ENCODE measurements at places on chromosomes 2 and 18.
A peak's percentile ranks its signal among the peaks of the same experiment; 100 is the strongest.

DNA sequence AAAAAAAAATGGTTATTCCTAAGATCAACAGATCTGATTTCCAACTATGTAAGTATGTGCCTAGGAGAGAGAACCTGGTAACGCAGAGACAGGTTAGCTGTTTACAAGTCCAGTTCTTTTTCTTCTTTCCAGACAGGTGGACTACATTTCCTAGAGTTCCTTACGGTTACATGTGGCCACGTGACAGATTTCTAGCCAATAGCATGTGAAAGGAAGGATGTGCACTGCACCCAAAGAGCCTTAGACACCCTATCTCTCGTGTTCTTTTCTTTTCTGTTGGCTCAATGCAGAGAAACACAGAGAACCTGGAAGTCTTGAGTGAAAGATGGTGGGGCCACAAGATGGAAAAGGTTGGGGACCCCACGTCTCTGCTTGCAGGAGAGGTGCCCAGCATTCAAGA lies 375.9 kb downstream of the TNS1 start:
- DNase-seq: no peak

DNA sequence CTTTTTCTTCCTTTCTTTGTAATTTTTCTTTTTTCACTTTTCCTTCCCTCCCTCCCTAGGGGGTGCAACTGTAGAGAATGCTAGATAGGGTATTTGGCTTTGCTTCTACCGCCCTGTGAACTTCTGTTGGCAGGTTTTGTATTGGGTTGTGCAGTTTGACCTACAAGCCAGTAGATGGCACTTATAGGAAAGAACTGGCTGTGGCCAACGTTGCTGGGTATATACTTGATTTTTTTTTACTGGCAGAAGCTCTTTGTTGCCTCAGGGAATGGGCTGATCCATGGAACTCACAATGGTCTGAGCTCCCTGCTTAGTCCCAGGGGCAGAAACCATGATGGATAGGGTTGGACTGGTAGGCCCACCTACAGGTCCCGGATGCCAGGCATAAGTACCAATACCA lies 1019.5 kb upstream of the LRRTM1 start:
- peak; percentile 50 for DNase-seq

GRCh38 chr2:149991576-149991975 lies 404.0 kb upstream of the MMADHC start:
- no peak for DNase-seq

- no peak for DNase-seq
Observed at GRCh38 chr2:75587954-75588587, 27.3 kb upstream of the EVA1A start.

GRCh38 chr2:22449696-22450095 lies 935.3 kb upstream of the KLHL29 start:
- DNase-seq: no peak

- DNase-seq: no peak
Observed at GRCh38 chr2:147430408-147430807, 414.4 kb upstream of the ACVR2A start.

DNA sequence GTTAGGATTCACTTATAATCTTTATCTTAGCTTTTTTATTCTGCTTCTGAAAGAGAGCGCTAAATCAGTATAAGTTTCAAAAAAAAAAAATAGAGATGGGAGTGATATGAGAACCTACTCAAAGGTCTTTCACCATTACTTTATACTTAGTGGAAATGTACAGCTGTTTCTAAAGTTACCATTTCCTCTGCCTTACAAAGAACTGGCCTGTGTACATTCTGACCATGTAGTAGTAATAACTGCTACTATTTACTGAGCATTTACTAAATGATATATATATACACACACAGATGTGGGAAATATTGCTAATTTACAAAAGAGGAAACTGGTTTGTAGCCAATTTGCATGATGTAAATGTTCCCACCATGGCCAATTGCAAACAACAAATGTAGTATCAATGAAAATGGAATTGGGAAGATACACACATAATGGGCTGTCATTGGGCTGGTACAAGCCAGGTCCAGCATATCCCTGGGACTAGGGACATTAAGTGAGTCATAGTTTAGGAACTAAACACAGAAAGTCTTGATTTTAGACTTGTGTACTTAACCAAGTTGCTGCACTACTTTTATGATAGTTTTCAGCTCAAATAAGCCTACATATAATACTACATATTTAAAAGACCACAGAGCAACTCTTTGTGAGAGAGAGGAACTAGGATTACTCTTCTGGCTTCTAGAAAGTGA lies 67.1 kb downstream of the DYNC1I2 start:
- DNase-seq: no peak

DNA sequence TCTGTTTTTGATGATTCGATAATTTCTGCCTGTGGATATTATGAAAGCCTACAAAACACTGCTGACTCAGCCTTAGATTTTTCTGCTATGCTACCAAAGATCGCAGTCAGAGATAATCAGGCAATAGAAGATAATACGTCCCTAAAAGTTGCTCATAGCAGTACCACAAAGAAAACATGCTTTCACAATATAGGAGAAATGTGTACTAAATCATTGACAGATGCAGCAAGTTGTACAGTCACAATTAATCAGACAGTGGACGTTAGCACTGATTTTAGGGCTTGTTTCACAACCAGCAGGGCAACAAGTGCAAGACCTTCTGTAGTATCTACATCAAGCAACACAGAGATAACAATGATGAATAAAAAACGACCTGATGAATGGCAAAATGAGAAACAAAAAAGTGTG lies 19.5 kb downstream of the RBM44 start:
- DNase-seq: peak; percentile 23

DNA sequence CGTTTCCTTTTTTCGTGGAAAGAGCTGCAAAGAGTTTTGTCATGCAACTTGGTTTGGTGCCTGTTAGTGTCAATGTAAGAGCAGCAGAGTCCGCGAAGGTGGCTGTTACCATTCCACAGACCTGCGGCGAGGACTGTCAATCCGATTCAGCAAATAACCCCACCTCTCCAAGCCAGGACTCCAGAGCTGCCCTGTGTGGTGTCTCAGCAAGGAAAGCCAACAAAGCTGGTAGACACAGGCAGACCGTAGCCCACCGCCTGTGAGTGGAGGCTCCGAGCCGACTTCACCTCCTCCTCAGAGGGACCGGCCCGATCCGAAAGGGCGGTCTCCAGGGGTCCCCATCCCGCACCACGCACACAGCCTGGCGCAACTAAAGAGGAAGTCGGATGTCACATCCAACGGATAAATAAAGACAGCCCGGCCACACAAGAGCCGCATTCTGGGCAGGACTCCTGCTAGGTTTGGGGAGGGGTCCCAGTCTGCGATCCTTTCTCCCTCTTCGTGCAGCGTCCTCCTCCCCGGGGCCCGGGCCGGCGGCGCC lies 819 bp downstream of the ANKRD44 start:
- DNase-seq: peak; percentile 31

GRCh38 chr2:143734507-143734906 lies 605.3 kb downstream of the ARHGAP15 start:
- DNase-seq: no peak

DNA sequence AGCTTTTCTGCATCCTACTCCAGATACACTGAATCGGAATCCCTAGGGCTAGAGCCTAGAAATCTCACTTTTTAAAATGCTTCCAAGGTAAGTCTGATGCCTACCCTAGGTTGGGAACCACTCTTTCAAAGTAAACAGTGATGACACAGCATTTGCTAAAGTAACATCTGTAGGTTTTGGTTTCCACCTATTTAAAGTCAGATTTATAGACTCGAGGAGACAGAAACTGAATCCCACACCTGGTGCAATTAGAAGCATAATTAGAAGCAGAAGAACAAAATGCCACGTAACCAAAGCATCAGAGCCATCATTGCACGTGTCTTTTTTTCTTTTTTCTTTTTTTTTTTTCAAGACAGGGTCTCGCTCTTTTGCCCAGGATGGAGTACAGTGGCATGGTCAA lies 40.9 kb downstream of the PDK1 start:
- DNase-seq: no peak

- DNase-seq: no peak
Observed at GRCh38 chr2:84959566-84960506, 11.1 kb upstream of the KCMF1 start.

GRCh38 chr2:64605991-64606478 lies 47.7 kb downstream of the SERTAD2 start:
- no peak for DNase-seq

DNA sequence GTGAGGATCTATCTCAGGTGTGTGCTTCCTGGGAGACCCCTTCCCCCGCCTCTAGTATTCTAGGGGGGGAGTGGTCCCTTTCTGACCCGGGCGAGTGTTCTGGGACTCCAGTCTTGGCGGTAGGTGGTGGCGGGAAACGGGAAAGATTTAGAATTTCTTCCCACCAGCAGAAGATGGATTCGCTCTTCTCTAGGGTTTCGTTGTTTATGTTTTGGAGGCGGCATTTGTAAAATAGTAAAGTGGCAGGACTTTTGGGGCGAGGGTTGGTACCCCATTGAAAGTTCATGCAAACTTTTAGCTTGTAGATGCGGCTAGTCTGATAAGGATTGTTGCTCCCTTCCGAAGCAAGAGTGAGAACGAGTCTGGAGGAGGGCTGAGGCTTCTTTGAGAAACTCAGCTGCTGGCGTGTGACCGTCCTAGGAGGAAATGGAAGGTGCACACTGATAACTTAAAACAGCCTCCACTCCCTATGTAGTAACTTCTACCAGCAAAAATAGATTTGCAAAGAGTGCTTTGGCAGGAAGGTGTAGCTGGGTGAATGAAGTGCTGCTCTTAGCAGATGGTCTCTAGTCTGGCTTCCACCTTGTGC lies 412 bp downstream of the GPD2 start:
- DNase-seq: peak; percentile 30

DNA sequence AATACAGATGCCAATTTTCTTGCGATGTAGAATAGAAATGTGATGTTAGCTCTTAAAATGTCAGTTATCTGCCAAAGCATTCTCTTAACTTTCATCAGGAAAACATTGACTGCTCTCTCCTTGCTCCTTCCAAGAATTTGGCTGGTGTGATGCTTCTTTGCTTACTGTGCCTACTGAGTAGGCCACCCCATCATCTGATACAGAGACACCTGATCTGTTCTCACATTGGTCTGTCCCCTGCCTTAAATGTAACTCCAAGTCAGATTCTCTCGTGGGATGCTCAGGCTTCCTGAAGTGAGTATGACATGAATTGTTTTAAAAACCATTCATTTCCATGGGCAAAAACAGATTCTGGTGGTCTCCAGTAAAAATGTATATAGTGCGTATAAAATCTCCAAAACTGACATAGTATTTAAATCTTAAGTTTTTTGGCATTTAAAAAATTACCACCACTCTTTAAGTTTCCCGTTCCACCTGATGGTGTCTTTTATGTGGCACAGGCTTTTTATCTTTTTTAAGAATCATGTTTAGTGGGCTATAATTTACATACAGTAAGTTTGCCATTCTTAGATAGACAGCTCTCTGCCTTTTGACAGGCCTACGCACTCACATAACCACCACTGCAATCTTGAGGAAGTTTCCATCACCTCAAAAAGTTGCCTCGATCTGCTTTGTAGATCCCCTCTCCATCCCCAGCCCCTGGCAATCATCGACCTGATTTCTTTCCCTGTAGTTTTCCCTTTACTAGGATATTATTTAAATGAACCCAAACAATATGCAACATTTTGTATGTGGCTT lies 36.6 kb downstream of the UBE2F start:
- no peak for DNase-seq

- no peak for DNase-seq
Observed at GRCh38 chr18:13211534-13211933, 7.0 kb upstream of the LDLRAD4 start.

GRCh38 chr18:44893045-44893706 lies 212.5 kb downstream of the SETBP1 start:
- no peak for DNase-seq

- DNase-seq: peak; percentile 79
Observed at GRCh38 chr2:216632952-216633615, at the start of gene IGFBP2. Gene IGFBP2 (plus strand): TSS chr2:216633420. CDS start chr2:216633524, 104 bp downstream.

DNA sequence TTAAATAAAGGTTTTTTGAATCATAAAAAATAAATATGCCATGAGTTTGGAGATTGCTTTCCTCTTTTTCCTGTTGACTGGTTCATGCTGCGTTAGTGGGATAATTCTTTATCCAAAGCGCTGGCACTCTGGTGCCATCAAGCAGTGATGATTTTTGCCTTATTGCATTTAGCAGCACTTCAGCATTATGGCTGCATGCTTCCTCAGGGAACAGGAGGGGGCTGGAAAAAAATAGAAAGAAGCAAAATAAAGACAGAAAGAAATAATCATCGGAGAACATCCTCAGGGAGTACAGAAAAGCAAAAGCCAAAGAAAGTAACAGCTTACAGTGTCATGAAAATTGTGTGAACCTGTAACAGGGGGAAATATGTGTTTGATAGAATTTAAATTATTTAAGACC lies 1408.2 kb upstream of the PIK3C3 start:
- no peak for DNase-seq

DNA sequence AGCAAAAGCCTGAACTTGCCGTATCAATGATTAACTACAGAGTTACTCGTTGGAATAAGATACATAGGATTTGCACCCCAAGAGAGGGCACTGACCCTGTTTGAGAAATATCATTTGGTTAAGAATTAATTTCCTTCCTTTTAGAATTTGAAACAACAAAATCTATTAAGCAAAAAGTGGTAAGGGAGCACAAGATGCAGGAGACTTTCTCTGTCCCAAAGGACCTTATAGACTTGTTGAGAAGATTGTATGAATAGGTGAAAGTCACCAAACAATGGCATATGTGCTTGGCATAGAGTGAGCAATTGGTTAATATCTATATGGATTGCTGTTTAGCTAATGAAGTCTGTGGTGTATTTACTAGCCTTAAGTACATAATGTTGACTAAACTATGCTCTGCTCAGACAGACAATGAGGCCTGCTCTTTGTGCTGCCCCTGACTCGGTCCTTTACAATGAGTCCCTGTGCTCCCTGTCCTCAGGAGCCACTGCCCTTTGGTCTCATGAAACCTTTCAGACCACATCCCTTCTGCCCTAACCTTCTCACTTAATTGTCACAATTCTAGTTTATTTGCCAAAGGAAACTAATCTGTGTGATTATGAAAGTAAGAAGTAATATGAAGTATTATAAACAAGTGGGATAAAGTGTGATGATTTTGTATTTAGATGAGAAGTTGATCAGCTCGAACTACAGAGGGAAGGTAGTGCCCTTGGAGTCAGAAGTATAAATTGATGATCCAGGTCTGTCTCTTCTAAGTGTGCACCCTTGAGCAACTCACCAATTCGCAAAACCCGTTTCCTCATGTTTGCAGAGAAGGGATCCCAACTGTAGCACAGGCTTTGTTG lies 21.2 kb upstream of the HNMT start:
- DNase-seq: peak; percentile 14

- DNase-seq: no peak
Observed at GRCh38 chr18:66641056-66641455, 37.2 kb upstream of the CDH19 start.

GRCh38 chr2:15730545-15731212 lies 139.0 kb downstream of the DDX1 start:
- peak; percentile 91 for DNase-seq

DNA sequence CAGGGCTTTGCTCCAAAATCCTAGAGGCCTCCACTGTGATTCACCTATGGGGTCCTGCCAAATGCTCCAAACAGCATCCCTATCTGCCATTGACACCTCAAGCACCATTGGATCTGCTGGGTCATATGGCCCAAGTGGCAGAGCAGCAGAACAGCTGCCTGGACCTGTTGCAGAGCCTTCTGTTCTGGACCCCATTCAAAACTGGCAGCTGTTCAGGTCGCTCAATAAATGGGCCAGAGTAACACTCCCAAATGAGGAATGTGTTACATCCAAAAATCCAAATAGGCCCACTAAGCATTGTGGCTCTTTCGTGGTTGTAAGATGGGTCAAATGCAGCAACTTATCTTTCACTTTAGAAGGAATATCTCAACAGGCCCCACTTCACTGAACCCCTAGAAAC lies 783.6 kb downstream of the DCDC2C start:
- DNase-seq: no peak
